ENCODE measurements at places on chromosomes 5 and 9.

- DNase-seq, result no peak
Measured at GRCh38 chr9:99964336-99964735, 57.9 kb downstream of the STX17 start.

DNA sequence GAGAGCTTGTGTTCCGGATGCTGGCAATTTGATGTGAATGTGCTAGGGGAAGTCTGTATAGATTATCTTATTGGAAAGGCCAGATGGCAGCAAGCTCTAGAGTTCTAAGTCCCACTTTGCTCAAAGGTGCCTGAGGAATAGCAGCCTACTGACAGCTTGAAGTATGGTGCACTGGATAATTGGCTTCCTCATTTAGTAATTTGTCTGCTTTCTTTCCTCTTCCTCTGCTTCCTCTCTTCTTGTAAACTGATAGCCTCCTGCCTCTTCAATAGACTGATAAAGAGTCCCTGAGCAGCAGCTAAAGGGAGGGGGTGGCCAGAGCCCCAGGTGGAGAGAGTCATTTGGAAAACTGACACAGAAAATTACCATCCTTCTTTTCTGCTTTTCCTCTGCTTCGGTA, 177.3 kb downstream of the FGF1 start:
- DNase-seq, result no peak

DNA sequence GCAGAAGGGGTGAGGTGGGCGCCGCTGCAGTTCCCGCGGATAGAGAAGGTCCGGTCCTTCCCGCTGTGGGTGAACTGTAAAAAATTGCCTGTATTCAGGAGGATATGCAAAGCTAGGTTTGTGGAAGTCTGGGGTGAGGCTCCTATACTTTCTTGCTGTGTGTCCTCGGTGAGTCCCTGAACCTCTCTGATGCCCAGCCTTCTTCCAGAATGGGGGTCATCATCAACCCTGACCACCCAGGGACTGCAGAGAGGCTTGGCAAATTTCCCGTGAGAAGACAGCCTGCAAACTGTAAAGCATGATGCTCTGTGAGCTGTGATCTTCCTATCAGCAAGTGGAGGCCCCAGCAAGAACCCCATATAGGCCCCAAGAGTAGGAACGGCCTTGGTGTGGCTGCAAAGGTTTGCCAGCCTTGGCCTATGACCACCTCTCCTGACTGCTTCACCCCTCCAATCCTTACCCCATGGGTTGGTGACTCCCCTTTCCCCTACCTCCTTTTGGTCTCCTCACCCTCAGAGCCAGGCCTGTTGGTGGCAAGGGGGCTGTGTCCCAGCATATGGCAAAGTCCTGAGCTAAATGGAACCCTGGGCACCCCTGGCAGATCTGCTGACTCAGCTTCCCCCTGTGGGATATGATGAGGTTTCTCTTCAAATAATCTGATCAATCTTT, 760 bp downstream of the ALDH1B1 start:
- no peak for DNase-seq

GRCh38 chr5:78235289-78235688, 59.2 kb downstream of the AP3B1 start:
- DNase-seq, result no peak

DNA sequence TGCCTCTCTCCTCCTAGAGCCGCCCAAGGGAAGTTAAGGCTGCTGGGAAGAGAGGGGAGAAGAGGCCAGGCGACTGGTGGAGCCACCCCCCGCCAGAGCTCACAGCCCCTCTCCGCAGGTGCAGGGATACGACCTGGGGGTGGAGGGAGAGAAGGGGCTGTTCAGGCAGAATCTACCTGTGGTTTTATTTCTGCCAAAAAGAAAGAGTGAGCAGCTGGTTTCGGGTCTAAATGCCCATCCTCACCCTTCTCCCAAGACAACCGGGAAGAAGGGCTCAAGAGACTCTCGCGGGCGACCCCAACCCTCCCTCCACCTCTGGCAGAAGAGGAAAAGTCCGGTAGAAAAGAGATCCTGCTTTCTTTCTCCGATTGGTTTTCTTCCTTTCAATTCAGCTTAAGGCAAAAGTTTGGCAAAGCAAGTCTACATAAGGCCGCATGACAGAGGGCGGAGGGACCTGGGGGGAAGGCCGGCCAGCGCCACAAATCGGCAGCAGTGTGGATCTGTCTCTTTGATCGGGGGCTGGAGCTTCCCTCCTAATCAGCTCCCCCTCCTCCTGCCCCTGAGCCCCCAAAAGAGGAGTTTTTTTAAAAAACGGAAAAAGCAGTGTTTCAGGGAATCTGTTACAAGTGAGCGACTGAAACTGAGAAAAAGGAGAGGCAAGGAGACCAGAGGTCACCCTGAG, 16.3 kb downstream of the FAM78A start:
- DNase-seq, result no peak

DNA sequence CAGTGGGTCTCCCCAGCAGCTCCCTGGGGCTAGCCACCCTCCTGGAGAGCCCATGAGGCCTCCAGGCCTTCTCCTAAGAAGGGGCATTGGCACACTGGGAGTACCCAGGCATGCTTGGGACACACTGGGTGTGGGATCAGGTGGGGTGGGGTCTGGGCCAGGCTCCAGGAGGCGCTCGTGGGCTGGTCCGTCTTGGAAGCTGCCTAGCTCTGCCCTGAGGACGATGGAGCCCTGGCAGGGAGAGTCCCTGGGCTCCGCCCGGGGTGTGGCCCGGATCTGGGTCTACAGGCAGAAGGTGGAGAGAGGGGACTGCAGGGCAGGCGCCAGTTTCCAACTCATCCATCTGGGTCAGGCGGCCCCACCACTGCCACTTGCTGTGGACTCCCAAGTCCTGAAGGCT, 2.4 kb downstream of the PRRX2 start:
- no peak for DNase-seq

GRCh38 chr9:20564650-20565049, 57.6 kb downstream of the MLLT3 start:
- DNase-seq, result no peak

DNA sequence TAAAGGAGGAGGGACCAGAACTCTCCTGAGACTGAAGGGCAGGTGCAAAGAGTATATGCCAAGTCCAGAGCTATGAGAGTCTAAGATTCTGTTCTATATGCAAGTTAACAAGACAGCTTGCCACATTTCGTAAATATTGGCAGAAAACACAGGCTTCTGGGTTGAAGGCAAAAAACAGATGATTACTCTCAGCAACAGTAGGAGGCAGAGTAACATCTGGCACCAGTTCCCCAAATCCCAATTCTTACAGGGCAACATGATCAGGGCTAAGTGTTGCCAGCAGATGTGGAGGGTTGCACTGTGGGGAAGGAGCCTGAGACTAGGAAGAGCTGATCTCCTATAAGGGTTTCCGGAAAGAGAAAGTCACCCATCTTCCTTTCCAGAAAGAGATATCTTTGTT, 179.4 kb downstream of the PJA2 start:
- no peak for DNase-seq

DNA sequence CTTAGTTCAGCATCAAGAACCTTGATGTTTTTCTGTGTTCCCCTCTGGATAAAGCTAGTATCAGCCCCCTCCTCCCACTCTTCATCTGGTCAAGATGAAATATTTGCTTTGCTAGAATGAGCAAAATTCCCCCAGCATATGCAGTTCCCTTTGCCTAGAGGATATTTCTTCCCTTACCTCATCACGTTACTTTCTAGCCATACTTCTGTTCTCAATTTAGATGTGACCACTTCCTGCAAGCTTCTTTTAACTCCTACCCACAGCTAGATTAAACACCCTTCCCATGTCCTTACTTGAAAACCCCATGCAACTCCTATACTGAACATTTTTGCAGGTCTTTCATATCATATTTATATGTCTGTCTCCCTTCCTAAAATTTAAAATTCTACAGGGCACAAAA, 178.9 kb upstream of the TUSC1 start:
- DNase-seq, result no peak

- no peak for DNase-seq
Measured at GRCh38 chr5:137055271-137055872, 443.8 kb downstream of the SPOCK1 start.

GRCh38 chr5:34487159-34487879, 168.8 kb upstream of the RAI14 start:
- no peak for DNase-seq

GRCh38 chr5:118616281-118616680, 372.1 kb downstream of the DTWD2 start:
- DNase-seq, result no peak

GRCh38 chr5:157222506-157223230, 42.0 kb downstream of the ITK start:
- no peak for DNase-seq

- DNase-seq, result peak; percentile 69
Measured at GRCh38 chr5:115180165-115180709, 10.5 kb upstream of the TRIM36 start.

DNA sequence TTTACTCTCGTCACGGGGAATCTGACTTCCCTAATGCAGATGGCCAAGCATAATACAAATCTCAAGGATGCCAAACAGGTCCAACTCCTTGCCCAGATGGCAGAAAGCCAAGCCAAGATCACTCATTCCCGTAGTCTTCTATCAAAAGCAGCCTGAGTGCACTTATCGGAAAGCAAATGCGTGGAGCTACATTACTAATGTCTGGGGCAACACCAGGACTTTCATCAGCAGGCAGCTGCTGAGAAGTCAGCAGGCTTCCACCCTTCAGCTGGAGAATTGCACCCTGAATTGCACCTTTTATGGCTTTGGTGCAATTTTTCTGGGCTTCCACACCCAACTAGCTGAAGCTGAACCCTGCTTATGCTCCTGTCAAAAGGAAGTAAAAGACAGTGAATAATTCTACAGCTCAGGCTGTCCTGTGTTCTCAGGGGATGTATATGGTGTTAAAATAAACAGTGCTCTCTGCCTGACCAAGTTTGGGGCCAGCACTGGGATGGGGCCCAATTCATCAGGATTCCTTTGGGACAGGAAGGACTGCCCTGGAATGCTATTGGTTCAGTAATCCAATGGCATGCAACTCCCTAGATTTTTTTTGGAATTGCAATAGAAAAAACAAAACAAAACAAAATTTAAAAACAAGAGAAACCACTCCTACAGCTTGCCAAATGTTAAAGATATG, 92.6 kb downstream of the DPYSL3 start:
- DNase-seq, result no peak

DNA sequence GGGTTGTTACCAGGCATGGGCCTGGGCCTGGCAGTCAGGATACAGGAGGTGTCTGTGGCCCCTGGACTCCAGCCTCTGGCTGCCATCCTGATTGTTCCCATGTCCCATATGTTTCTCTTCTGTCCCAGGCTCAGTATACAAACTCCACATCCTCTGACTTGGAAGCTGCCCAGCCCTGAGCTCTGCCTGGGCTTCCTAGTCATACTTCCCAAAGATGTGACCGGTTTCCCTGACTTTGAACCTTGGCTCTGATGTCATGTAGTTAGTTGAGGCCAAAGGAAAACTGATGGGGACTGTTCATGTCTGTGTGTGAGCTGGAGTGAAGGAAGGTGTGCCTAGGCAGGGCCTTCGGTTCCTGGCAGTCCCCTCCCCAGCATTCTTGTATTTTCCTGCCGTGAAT, 50.4 kb downstream of the CYSTM1 start:
- DNase-seq, result no peak

DNA sequence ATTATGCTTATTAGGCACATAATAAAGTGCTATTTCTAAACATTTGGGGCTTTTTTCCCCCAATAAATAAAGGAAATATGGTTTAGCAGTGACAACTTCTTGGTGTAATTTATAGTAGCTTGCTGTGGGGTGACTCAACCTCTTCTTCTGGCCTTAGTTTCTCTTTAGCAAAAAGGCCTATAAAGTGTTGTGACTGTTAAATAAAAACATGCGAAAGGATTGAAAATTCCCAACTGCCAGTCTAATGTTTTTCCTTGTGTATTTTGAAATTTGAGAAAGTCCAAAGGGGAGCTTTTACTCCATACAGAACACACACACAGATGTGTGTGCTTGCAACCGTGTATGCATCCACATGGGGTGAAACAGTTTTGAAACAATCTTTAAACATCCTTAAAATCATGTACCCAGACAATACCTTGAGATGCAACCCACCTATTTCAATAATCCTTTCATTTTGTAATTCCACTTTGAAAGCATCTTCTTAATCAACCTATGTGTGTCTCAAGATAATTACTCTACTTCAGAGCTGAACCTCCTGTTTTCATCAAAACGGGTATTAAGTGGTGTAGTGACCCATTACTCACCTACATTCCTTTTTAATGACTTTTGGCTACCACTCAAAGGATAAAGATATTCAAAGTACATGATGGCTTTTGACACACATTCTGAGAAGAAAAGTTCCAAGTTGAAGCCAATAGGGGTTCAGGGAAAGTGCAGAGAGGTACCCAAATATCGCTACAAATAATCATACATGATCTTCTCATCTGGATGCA, 123.8 kb downstream of the DROSHA start:
- DNase-seq, result no peak

- no peak for DNase-seq
Measured at GRCh38 chr9:8779478-8779877, 979.9 kb upstream of the DMAC1 start.

DNA sequence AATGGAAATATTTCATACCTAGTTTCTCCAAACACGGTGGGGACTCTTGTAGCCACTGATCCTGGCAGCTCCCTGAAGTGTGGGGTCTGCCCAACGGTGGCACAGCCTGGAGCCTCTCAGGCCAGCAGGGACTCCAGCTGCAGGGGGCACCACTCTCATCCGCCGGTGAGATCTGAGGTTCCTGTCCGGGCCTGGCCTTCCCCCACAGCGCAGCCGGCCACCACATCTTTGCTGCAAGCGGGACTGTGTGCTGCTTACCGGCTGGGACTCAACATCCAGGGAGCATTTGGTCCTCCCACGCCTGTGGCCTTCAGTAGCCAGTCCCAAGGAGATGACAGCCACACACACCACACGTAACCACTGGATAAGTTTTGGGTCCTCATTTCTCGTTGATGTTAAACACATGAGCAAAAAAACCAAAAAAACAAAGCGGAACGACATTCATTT, 7.7 kb upstream of the NKX2-5 start:
- peak; percentile 47 for DNase-seq

- no peak for DNase-seq
Measured at GRCh38 chr5:134123360-134123759, 8.9 kb downstream of the TCF7 start.

DNA sequence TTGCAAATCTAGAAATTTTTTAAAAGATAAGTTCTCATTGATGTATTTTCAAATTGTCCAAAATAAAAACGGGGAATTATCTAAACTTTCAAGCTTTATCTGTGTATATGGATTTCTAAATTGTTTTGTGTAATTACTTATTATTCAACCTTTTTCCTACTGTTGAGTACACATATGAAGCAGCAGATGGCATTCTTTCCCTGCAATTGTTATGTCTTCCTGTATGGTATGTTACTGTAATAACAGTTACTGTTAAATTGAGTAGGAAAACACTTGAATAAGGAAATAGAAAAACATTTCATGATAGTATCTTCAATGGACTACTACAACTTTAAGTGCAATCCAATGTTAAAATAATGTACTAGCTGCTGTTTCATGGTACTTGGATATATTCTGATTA, 124.8 kb downstream of the RANBP17 start:
- no peak for DNase-seq

DNA sequence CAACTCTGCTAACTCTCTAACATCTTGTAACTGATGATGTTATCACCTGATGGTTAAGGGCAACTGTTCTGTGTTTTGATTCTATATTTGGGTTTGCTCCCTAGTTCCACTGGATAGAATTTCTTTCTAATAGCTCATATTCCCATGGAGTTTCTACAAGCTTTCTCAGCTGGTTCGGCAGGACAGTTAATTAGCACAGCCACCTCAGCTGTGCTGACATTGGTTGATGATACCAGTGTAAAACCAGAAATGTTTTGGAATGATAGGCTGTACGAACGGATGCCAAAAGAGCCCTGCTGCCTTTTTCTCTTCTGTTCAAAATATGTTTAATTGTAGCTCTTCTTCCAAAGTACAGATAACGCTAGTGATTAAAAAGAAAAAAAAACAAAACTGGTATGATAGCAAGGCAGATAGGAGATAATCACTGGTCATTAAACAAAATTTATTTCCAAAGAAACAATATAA, 440.5 kb upstream of the ZNF608 start:
- no peak for DNase-seq

GRCh38 chr5:40491644-40492043, 188.1 kb upstream of the PTGER4 start:
- DNase-seq, result no peak

Measured in endothelial cell (in vitro differentiated cells).